ENCODE measurements at places on chromosomes 2 and 18. TPM values are rescaled to one million over a fixed set of nuclear protein-coding genes. Genes with fewer than 3 reads are reported as not detected.

The SPP2 gene
- total RNA-seq, result not detected

The CNDP1 gene
- 0.59 TPM for total RNA-seq

DNA sequence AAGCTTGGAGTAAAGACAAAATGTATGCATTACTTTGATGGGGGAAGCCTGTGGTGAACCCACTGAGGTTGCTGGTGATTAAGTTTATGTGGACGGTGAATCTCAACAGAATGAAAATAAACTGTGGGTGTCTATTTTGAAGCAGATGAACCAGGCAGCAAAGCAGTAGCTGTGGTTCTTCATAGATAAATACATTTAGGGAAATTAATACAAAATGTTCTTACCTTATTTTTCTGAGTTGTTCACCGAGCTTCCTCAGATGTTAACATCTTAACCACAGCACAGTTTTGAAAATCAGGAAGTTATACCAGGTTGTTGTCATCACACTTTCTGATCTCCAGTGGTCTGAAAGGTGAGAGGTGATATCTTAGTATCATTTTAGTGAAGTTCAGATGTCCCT lies 53.9 kb downstream of the NCK2 start:
- no peak for DNase-seq

GRCh38 chr2:160142472-160142871 lies 57.6 kb downstream of the ITGB6 start:
- DNase-seq, result no peak

GRCh38 chr2:119383410-119384140 lies 16.8 kb downstream of the DBI start:
- no peak for DNase-seq

DNA sequence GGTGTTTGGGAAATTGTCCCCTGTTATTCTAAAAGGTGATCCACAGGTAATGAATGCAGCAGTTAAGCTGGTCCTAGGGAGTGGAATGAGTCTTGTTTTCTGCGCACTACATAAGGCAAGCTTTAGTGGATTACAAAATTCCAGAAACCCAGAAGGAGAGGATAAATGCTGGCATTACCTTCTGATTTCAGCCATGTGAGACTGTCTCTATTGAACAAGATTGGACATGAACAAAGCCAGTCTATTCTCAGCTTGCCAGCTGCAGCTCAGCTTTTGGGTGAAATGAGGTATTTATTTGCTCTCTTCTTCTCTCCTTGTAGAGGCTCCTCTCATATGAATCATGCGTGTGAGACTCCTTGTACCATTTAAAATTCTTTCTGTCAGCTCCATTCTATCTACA lies 944.9 kb downstream of the CNTNAP5 start:
- DNase-seq, result no peak

DNA sequence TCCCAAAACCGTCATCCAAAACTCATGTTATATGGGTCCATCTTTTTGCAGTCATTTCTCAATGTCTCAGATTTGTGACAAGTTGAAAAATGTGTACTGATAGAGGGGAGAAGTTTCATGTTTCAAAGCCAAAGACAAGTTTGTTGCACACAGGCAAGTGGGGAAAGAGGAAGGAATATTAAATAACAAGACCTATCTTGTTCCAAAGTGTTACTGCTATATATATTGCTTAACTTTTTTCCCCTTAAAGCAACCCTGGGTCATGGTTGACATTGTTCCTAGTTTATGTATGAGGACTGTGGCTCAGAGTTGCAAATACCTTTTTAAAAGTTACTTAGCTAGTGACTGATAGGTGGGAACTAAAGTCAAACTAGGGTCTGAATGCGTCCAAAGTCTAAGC lies 1.7 kb downstream of the ITGA4 start:
- DNase-seq, result no peak

The GPAT2 gene
- total RNA-seq, result not detected
